Stimulated activated CD8-positive, alpha-beta memory T cell treated with anti-CD3 and anti-CD28 coated beads, Interleukin-2, amount 100 ng/mL, for 1 hour (primary cell): ENCODE measurements at places on chromosomes 3 and 15.

DNA sequence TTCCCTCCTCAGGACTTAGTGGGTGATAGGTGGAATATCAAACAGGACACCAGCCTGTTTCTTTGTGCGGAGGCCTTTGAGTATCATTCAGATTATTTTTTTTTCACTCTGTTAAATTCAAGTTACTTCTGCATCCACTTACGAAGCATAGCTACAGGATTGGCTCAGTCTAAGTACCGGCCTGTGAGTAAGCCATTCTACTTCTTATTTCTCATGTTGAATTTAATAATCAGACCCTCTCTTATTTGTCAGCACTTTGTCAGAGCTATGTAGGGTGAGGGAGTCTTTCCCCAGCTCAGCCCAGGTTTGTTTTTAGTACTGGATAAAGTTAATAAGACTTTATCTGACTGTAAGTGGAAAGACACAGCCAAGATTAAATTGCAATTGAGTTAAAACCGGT is 54.7 kb downstream of the ITPR1 start:
- DNase-seq, result no peak

GRCh38 chr3:14154895-14155440 is 23.4 kb downstream of the XPC start:
- DNase-seq, result no peak

DNA sequence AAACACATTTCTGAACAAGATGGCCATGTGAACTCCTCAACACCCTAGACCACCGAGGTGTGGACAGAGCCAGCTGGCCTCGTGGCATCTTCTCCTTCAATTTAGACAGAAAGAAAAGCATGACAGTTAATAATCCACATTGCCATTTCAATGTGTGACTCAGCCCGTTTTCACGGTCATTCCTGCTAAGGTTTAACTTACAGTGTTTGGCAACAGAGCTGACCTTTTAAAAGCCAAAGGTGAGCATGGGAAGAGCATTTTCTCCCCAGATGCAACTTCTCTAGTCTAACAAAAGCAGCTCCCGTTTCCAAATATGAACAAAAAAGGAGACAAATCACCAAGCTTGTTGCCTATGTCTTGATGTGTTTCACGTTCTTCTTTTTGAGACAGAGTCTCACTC is 417.6 kb upstream of the WNT5A start:
- DNase-seq, result no peak

DNA sequence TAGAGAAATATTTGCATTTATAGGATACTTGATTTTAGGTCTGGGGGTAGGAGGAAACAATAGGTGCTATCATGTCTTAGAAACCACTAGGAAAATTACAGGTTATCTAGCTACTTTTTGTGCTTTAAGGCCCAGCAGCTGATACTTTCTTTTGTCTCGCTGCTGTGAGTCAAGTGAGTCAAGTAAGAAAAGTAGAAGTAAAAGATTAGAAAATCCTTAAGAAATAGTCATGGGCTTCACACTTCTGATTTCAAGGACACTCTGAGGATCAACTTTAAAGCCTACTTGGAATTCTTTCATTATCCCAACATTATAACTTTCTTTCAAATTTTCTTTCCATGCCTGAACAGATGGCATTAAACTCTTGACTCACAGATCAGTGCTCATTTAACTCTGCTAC is 95.2 kb upstream of the RBMS3 start:
- no peak for DNase-seq

GRCh38 chr3:62559831-62560445 is 186.6 kb upstream of the FEZF2 start:
- DNase-seq, result no peak

- no peak for DNase-seq
These were observed 1.3 kb upstream of the RFX7 start for GRCh38 chr15:56244811-56245576.

- no peak for DNase-seq
These were observed 410.6 kb upstream of the WNT5A start for GRCh38 chr3:55897573-55898224.

DNA sequence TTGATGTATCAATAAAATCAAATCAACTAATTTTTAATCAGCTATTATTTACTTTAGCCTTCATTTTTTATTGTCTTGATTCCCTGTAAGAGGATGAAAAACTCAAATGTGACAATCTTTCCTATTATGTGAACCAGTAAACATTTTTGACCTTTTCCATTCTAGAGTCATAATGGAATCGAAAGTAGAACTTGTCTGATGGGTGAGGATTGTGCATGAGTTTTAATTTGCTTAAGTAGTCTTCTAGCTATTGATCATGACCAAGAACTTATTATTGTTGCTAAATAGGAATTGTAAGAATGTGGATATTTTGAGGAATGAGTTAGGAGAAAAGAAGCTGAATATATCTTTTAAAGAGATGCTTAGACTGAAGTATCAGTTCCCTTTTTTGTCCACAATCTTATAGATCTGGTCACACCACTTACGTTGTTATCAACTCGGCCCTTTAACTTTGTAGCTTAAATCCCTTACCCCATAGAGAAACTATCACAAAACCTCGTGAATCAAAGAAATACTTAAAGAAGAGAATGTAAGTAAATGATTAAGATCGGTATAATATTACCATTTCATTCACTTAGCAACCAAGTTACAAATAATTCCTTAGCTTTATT is 147.3 kb downstream of the TP63 start:
- no peak for DNase-seq

GRCh38 chr15:74209997-74210671 is 7.5 kb upstream of the STRA6 start:
- DNase-seq, result no peak
